ENCODE measurements at places on chromosomes 1 and 21.

- DNase-seq = no peak
Observed at GRCh38 chr1:6328091-6328490, 65.5 kb downstream of the ACOT7 start.

DNA sequence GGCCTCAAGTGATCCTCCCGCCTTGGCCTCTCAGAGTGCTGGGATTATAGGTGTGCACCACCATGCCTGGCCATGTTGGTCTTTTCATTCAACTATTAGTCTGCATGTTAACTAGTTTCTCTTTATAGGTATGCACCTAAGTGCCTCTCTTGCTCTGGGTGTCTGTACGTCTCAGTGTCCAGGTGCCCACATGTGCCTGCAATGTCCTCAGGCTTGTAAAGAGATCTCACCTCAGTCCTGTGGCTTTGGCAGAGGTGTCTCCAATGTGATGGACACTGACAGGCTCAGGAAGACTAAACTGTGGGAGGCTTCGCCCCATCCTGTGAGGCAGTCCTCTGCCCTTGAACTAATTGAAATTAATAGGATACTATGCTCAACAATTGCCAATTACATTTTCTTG, 526.3 kb downstream of the PTPRU start:
- no peak for DNase-seq

GRCh38 chr1:185808631-185809030, 74.4 kb downstream of the HMCN1 start:
- no peak for DNase-seq

GRCh38 chr1:28037946-28038345, 50.5 kb downstream of the EYA3 start:
- DNase-seq = no peak

DNA sequence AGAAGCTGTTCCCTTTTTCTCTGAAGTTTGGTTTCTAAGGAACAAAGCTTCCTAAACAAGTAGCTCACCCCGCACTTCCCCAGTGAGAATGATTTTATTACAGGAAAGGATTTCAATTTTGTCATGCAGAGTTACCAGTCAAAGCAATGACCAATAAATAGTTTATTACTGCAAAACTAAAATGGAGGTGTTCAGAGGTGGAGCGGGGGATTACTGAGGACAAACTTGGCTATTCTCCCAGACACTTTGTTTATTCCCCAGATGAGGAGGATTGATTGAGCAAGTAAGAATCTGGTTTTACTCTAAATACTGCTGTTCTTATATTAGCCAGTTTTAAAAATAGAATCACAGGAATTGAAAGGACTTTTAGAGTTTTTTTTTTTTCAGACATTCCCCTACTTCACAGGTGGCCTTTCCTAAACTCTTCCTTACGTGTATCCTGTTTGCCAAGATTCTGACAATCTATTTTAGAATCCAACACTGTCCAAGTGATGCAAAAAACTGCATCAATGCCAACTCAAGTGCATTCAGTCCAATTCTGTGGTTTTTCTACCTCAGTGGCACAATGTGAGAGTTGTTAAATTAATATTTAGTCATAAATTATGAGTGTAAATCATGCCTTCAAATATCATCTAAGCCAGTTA, 136.1 kb downstream of the TNFSF18 start:
- DNase-seq = peak; percentile 91

DNA sequence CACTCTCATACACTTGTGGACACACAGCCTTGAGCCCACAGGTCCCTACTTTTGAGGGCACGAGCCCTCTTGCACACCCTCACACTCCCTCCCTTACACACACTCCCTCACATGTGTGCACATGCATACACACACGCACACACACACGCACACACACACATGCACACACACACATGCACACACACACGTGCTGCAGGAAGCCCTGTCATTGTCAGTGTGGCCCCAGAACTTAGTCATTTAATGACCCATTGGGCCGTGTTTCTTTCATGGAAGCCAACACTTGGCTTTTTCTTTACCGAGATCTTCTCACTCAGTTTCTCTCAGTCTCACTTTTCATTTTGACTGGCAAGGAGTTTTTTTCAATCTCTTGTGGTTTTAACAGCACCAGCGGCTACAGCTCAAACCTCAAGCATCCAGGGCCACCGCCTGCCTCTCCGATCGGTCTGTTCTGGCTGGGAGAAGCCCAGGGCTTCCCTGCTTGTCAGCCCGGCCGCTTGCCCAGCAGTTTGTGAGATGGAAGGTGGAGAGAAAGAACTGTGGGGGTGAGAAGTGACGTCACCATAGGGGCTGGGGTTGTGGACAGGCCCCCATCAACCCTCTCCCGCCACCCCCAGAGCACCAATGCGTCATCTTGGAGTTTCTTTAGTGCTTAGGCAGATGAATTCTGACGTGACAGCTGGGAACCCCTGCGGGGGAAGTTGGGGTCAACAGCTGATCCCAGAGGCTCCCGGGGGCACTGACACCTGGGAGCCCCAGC, 15.8 kb upstream of the TNFRSF8 start:
- no peak for DNase-seq

- DNase-seq = peak; percentile 45
Observed at GRCh38 chr1:226763905-226764264, 24.8 kb upstream of the ITPKB start.

GRCh38 chr21:42158846-42159245, 60.1 kb upstream of the ABCG1 start:
- no peak for DNase-seq

DNA sequence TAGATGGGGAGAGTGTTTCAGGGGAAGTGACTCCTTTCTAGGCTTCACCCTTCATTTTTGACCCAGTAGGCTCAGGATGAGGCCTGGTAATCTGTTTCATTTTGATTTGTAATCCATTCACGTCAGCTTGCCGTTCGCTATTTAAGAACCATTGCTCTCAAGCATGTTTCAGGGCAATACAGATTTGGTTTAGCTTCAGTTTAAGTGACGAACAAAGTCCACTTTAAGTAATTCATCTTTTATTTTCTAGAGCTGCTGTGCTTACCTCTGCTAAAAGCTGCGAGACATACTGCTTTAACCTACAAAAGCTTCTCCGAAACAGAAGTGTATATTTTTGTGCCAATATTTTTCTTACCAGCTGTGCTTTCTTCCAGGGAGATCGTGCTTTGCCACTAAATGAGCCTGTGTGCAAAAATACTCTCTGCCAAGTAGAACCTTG, 8.9 kb upstream of the FMO3 start:
- DNase-seq = no peak

- no peak for DNase-seq
Observed at GRCh38 chr1:115286431-115287205, 51.4 kb downstream of the NGF start.

DNA sequence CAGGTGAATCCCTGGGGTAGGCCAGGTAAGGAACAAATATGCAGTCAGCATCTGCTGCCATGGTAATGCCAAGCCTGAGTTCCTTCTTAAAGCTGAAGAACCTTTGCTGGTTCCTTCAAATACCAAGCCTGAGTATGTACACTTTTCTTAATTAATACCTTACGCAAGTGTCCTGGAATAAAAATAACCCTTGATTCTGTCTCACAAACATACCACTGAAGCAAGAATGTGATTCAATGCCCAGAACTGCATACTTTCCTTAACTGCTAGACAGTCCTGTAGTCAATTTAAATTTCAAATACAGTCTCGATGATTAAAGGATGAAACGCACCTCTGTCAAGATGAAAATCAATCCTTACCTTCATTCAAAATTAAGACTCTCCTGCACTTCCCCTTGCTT, 634.0 kb upstream of the CHRM3 start:
- peak; percentile 45 for DNase-seq

DNA sequence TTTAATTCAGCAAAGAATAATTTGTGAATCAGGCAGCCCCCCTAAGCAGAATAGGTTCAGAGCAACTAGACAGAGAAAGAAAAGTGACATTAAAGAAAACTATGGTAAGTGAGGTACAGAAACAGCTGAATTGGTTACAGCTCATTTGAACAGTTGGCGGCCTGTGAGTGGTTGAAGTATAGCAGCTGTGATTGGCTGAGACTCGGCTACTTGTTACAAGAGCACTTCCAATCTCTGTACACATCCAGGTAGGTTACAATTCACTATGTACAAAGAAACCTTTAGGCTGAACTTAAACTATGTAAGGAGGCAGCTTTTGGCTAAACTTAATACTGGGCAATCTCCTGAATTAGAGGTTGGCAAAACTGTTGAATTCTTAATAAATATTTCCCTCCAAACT, 171.1 kb upstream of the LHX8 start:
- DNase-seq = no peak

GRCh38 chr1:85179522-85179921, 21.3 kb downstream of the SYDE2 start:
- no peak for DNase-seq

- no peak for DNase-seq
Observed at GRCh38 chr1:151583796-151584195, 28.1 kb upstream of the SNX27 start.

DNA sequence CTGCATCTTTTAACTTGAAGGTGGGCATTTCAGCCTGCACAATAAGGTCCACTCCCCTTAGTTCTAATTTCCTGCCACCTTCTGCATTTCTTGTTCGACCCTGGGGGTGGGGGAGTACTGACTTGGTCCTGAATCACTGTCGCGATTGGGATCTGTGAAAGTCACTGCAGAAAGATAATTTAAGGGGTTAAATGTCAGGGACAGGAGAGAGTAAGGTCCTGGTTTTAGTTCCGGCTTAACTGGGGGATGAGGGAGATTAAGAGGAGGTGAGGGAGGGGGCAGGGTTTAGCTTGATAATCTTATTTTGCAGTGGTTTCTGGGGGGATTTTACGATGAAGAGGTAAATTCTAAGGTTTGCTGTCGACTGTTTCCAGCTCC, 128.1 kb downstream of the MRPS6 start:
- no peak for DNase-seq

DNA sequence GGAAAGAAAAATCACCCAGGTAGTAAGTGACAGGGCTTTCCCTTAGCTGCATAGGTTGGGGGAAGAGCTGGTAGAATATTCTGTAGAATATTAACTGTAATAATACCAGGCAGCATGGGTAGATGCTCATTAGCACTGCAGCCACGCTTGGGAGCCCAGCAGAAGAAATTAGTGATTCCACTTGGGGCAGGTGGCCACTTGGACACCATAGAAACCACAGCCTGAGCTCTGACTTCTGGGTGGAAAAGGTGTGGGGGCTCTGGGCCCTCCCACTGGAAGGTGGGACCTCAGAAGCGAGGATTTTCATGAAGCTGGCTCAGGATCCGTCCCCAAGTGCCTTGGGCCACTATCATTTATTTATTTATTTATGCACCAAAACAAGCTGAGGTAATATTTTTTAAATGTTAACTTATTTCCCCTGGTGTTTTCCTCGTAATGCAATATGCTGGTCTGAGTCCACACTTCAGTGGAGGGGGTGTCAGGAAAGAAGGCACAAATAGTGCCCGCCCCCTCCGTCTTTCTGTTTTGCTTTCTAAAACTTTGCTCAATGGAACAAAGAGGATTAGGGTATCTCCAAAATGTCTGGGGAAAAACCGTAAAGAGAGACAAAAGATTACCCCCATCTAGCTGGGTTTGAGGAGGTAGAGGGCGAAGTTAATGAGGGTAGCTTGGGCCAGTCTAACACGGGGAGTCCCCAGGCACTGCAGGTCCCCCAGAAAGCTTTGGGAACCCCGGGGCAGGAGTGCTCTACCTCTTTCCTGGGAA, 75.2 kb upstream of the GADD45A start:
- no peak for DNase-seq

Measured in fibroblast of skin of left quadriceps (primary cell).